ENCODE measurements at places on chromosomes 12 and 14.

- no peak for DNase-seq
Measured at GRCh38 chr14:103999795-104000440, 57.6 kb upstream of the RD3L start.

GRCh38 chr14:77123381-77124325 is 17.9 kb downstream of the ZDHHC22 start:
- no peak for DNase-seq

GRCh38 chr12:12979731-12980259 is 20.3 kb downstream of the HEBP1 start:
- DNase-seq, result no peak

DNA sequence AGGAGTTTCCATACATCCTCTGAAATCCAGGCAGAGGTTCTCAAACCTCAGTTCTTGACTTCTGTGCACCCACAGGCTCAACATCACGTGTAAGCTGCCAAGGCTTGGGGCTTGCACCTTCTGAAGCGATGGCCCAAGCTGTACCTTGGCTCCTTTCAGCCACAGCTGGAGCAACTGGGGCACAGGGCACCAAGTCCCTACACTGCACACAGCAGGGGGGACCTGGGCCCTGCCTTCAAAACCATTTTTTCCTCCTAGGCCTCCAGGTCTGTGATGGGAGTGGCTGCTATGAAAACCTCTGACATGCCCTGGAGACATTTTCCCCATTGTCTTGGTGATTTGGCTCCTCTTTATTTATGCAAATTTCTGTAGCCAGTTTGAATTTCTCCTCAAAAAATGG is 10.6 kb downstream of the AREL1 start:
- no peak for DNase-seq

- no peak for DNase-seq
Measured at GRCh38 chr14:25485381-25485780, 435.4 kb upstream of the STXBP6 start.

GRCh38 chr14:52876806-52877205 is 74.0 kb downstream of the FERMT2 start:
- no peak for DNase-seq

Data from CD4-positive, alpha-beta T cell treated with Interleukin-21 for 1 hour (primary cell).